Dermis blood vessel endothelial cell (primary cell): ENCODE measurements at places on chromosomes 11 and 22.

DNA sequence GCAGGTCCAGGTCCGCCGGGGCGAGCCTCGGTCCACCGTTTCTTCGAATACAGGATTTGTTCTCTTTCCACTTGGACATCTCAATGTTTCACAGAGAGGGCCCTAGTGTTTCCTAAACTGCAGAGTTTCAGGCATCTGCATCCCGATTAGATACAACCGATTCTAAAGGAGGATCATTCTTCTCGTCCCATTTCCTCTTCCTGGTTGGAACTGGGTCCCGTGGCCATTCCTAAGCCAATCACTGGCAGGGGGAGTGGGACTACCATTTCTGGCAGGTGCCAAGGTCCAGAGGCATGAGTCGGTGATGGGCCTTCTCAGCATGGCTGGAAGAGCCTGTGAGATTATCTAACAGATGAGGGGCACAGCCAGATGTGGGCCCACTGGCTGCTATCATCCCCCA lies 68.9 kb downstream of the ELFN2 start:
- DNase-seq: no peak

DNA sequence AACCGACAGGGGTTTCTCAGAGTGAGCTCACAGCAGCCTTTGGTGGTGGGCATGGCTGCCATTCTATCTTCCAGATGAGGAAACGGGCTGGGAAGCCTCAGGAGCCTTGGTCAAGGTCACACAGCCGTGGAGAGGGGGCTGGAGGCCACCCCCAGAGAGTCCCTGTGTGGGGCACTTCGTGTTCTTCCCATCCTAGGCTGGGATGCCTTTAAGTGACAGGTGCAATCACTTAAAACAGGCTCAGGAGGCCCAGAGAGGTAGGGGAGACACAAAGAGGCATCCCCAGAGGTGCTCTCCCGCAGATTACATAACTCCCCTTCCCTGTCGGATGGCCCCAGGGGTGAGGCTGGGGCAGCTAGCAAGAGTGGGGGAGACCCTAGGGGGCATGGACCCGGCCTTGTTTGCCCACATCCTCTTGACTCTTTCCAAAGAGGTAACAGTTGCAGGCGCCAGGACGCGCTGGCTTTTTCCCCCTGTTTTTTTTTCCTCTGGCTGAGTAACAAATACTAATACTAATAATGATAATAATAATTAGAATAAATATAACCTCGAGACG lies 17.5 kb upstream of the SHISAL1 start:
- DNase-seq: no peak

- peak; percentile 44 for DNase-seq
These were observed 23.2 kb downstream of the TIMP3 start for GRCh38 chr22:32824531-32825312.

GRCh38 chr22:18060646-18061620 lies 16.9 kb upstream of the PEX26 start:
- peak; percentile 28 for DNase-seq

DNA sequence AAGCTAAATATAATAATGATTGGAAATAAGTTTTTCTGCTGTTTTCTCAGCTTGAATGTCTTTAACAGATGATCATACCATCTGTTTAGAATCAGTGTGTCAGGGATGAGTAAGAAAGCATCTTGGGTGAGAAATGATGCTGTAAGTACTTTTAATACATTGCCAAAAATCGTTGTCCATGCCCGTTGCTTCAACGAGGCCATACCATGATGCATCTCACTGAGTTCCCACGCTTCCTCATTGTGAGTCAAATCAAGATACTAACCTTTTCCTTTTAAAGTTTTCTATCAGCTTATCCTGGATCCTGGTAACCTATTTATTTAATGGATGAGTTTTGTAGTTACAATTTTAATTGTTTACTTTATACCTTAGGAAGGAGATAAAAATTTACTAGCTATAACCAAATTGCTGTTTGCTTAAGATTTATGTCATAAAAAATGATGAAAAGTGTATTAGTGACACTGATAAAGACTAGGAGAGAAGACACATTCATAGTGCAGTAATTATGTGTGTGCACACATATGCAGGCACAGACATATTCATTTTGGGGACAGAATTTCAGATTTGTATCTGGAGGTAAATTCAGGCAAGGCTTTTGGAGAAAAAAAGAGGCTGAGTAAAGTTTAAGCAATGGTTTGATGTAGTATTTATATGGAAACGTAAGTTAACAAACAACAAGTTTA lies 154.8 kb downstream of the UVRAG start:
- DNase-seq: no peak

DNA sequence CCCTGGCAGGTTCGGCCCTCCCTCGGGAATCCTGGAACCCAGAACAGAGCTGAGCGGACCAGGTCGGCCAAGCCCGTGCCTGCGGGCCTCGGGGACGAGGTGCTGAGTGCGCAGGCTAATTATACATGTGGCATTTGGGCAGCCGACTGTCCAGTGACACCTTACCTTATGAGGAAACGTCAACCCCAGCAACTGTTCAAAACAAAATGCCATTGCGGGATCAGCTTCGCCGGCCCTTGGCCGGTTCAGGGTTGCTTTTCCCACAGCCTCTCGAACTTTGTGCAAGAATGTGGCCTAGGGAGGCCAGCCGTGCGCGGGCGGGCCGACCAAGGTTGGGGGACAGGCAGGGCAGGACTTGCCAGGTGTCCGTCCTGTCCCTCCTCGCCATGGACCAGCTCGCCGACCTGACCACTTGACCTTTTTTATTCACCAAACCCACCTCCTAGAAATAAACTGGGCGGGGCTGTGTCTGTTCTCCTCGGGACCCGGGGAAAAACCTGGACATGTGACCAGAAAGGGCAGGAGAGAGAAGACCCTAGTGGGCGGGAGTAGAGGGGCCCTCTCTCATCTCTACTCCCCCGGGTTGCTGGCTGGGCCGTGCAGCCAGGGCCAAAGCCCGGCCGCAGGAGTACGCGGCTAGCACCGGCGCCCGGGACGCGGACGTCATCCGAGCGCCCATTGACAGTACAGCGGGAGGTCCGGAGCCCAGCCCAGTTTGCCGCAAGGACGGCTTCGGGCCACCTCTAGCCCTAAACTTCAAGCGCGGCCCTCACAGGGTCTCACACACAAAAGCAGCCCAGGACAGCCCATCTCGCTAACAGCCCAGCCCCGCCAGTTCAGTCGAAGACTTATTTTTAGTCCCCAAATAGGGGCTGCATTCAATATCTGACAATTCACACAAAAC lies 134.3 kb upstream of the C11orf58 start:
- peak; percentile 5 for DNase-seq

- peak; percentile 93 for DNase-seq
These were observed at the start of gene MAJIN for GRCh38 chr11:64971421-64972233. Gene MAJIN (minus strand): TSS chr11:64972108. CDS start chr11:64959405, 12,703 bp downstream.

DNA sequence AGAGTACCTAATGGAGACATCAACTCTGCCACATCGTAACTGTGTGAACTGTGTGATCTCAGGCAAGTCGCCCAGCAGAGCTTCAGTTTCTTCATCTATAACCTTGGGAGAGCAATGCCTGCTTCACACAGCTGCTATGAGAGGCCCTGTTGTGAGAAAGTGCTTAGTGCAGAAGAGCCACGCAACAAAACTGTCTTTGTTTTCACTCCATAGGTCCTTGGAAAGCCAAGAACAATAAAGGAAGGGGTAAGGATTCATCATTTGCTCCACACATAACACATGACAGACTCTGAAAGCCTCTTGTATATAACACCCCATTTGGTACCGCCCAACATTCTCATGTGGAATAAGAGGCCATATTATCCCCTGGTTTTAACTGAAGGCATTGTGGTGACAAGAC lies 231.9 kb upstream of the ISX start:
- DNase-seq: no peak

GRCh38 chr11:44191322-44192016 lies 96.0 kb downstream of the EXT2 start:
- DNase-seq: no peak

GRCh38 chr11:69431136-69431535 lies 50.3 kb upstream of the LINC01488 start:
- no peak for DNase-seq

GRCh38 chr11:85407648-85408047 lies 219.5 kb downstream of the DLG2 start:
- no peak for DNase-seq
